ENCODE measurements at places on chromosomes 16 and 17. TPM values are rescaled to one million over a fixed set of nuclear protein-coding genes. Genes with fewer than 3 reads are reported as not detected.

Gene NPB
- polyA plus RNA-seq = not detected

Gene RAB11FIP4
- polyA plus RNA-seq = 5.3 TPM

Gene KRT32
- not detected for polyA plus RNA-seq

Gene CTRB2
- polyA plus RNA-seq = not detected

Gene PROCA1
- polyA plus RNA-seq = 0.74 TPM

Gene APOH
- not detected for polyA plus RNA-seq

Gene GGT6
- polyA plus RNA-seq = not detected

Gene CBLN1
- polyA plus RNA-seq = 4.5 TPM

Gene PRSS27
- polyA plus RNA-seq = 0.10 TPM

Gene ZNF750
- not detected for polyA plus RNA-seq

Gene ARMC7
- polyA plus RNA-seq = 2.4 TPM

Gene TBC1D3H
- polyA plus RNA-seq = 0.18 TPM

Gene CCL7
- not detected for polyA plus RNA-seq

Gene CRHR1
- polyA plus RNA-seq = 1.4 TPM

Gene SLC35G6
- not detected for polyA plus RNA-seq

Gene CCL4L2
- not detected for polyA plus RNA-seq

Gene ZSWIM7
- polyA plus RNA-seq = 40.4 TPM

Gene PRM2
- not detected for polyA plus RNA-seq

Gene HSD11B2
- 0.12 TPM for polyA plus RNA-seq

Gene PTX4
- not detected for polyA plus RNA-seq

Gene HSF4
- polyA plus RNA-seq = 1.9 TPM

Gene ARMC5
- 0.35 TPM for polyA plus RNA-seq

Gene SLC22A31
- not detected for polyA plus RNA-seq

Gene CAVIN1
- polyA plus RNA-seq = 0.17 TPM

Gene CD7
- polyA plus RNA-seq = not detected

Gene TBC1D3E
- not detected for polyA plus RNA-seq

Gene SLC6A2
- polyA plus RNA-seq = not detected

Gene TRIM47
- 3.8 TPM for polyA plus RNA-seq

Gene MYH1
- not detected for polyA plus RNA-seq

Gene NPIPA5
- 9.5 TPM for polyA plus RNA-seq

Gene ARHGAP44
- polyA plus RNA-seq = 8.2 TPM

Gene ARL4D
- polyA plus RNA-seq = 0.69 TPM

Gene PRKCA
- 7.6 TPM for polyA plus RNA-seq

Gene OMG
- 351 TPM for polyA plus RNA-seq

Gene TMEM170A
- 32.0 TPM for polyA plus RNA-seq

Gene TMC6
- polyA plus RNA-seq = not detected

Gene KRT28
- polyA plus RNA-seq = not detected

Gene PRDM7
- not detected for polyA plus RNA-seq

Gene ORAI3
- 58.6 TPM for polyA plus RNA-seq

Gene ATP2A1
- polyA plus RNA-seq = not detected

Gene TMEM98
- 1.1 TPM for polyA plus RNA-seq

Gene ALOX12
- 1.0 TPM for polyA plus RNA-seq

Gene ELOB
- 1,180 TPM for polyA plus RNA-seq

Gene DPEP3
- not detected for polyA plus RNA-seq

Gene MCRIP1
- polyA plus RNA-seq = 15.2 TPM
